ENCODE measurements at places on chromosomes 16 and 17. TPM values are rescaled to one million over a fixed set of nuclear protein-coding genes. Genes with fewer than 3 reads are reported as not detected.
A peak's percentile ranks its signal among the peaks of the same experiment; 100 is the strongest.

The NPIPB13 gene
- total RNA-seq, result 35.0 TPM

- DNase-seq, result peak; percentile 54
Measured at GRCh38 chr17:17073581-17074403, 31.5 kb downstream of the MPRIP start.

GRCh38 chr17:42517516-42517915 is 18.5 kb upstream of the NAGLU start:
- peak; percentile 95 for DNase-seq

The GP1BA gene
- total RNA-seq, result not detected

GRCh38 chr16:46830417-46830901 is 521 bp downstream of the C16orf87 start:
- peak; percentile 66 for DNase-seq

The GRIN2A gene
- total RNA-seq, result 0.89 TPM

DNA sequence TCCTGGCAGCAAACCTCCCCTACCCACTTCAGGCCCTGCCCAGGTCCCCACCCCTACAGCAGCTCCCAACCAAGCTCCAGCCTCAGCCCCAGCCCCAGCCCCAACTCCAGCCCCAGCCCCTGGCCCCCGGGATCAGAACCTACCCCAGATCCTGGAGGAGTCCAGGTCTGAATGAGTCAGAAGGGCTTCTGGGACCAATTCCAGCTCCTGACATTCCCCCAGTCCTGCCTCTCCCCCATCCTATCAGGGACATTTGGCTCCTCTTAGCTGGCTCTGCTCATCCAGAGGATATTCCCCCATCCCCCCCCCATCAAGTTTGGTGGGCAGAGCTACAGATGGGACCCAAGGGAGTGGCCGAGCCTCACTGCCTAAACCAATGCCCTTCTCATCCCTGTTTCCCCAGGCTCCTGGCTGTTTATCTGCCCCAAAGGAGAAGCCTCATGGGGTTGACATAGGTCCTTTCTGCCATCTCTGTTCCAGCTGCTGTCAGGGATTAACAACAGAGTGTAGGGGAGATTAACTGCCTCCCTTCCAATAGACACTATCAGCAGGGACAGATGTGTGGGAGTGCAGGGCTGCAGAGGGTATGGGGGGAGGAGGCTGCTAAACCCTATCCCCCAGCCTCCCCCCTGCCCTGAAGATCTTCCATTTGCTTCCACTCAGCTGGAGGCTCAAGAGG is 16.5 kb downstream of the CNTNAP1 start:
- no peak for DNase-seq

The STH gene
- not detected for total RNA-seq

The INCA1 gene
- 1.6 TPM for total RNA-seq
